ENCODE measurements at places on chromosomes 1 and 21. TPM values are rescaled to one million over a fixed set of nuclear protein-coding genes. Genes with fewer than 3 reads are reported as not detected.

DNA sequence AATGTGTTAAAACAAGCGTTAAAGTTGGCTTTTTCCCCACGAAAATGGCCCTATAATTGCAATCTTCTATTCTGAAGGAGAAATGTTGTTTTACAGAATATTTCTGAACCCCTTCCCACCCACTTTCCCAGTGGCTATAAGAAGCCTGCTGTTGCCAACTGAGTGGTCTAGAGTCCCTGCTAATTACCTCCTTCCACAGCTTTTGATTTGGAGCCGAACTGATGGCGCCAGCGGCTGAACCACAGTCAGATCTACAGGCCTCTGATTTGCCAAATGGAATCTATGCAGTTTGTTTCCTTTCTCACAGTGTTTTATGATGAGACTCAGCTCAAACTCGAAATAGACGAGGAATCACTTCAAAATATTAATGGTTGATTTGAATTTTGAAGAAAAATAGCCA is 76.0 kb upstream of the C1orf105 start:
- no peak overlapping the region for H3K4me3 ChIP-seq
- H3K27ac ChIP-seq = peak overlapping the region; percentile 51
- no peaks in the 10 kb centered on the region for H3K27me3 ChIP-seq
- H3K4me1 ChIP-seq = peaks cover 35% of the 10 kb centered on the region
- H3K36me3 ChIP-seq = no peaks in the 10 kb centered on the region
- no peak for DNase-seq

GRCh38 chr1:1351511-1352427 is 2.6 kb upstream of the DVL1 start:
- peaks cover 4% of the 10 kb centered on the region for H3K27me3 ChIP-seq
- DNase-seq = no peak
- no peaks in the 10 kb centered on the region for H3K36me3 ChIP-seq
- H3K27ac ChIP-seq = peak overlapping the region; percentile 53
- peaks cover 74% of the 10 kb centered on the region for H3K4me1 ChIP-seq

- no peak for DNase-seq
- H3K36me3 ChIP-seq = no peaks in the 10 kb centered on the region
- H3K27ac ChIP-seq = no peak overlapping the region
Measured at GRCh38 chr21:44800971-44801467, 601 bp downstream of the UBE2G2 start.

DNA sequence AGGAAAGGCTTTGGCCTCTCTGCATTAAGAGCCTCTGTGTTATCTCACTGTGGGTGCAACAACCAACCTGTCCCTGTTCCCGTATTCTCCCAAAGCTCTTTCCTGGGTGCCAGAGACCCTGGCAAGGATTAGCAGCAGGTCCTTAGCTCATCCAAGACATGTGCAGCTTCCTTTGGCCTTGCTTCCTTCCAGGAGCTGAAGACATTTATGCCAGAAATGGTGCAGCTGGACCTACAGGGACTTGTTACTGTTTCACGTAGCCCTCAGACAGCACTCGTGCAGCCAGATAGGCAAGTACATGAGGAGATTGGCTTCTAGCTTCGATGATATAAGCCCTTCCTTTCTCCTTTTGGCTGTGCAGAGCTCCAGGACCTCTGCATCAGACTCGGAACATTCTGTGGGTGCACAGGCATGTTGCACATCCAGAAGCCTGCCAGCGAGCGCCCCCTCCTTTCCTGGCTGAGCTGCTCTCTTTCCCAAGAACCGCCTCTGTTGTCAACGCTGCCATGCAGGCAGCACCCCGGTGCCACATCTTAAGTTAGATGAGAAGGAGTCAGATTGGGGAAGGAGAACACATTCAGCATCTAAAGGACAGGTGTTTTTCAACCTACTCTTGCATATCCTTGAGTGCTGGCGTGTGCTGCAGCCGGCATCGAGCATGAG is 284.5 kb upstream of the PLXNA2 start:
- peaks cover 3% of the 10 kb centered on the region for H3K27me3 ChIP-seq
- H3K4me3 ChIP-seq = no peak overlapping the region
- no peaks in the 10 kb centered on the region for H3K4me1 ChIP-seq
- H3K27ac ChIP-seq = no peak overlapping the region
- DNase-seq = no peak
- H3K36me3 ChIP-seq = no peaks in the 10 kb centered on the region

DNA sequence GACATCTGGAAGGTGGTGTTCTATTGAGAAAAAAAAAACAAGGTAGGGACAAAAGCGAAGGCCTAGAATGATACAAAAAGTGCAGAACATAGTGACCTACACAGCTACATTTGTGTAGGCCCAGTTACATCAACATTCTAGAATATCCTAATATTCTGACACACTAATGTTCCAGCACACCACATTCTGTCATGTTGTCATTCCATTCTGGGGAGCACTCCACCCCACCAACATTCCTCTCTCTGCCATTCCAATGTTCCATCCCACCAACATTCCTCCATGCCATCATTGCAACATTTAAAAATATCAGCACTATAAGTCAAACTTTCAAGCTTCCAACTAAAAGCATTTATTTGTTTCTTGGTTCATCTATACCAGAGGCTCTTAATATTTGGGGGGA is 28.5 kb downstream of the COA7 start:
- no peak overlapping the region for H3K4me3 ChIP-seq
- peaks cover 18% of the 10 kb centered on the region for H3K4me1 ChIP-seq
- no peaks in the 10 kb centered on the region for H3K36me3 ChIP-seq
- DNase-seq = no peak
- H3K27me3 ChIP-seq = no peaks in the 10 kb centered on the region

DNA sequence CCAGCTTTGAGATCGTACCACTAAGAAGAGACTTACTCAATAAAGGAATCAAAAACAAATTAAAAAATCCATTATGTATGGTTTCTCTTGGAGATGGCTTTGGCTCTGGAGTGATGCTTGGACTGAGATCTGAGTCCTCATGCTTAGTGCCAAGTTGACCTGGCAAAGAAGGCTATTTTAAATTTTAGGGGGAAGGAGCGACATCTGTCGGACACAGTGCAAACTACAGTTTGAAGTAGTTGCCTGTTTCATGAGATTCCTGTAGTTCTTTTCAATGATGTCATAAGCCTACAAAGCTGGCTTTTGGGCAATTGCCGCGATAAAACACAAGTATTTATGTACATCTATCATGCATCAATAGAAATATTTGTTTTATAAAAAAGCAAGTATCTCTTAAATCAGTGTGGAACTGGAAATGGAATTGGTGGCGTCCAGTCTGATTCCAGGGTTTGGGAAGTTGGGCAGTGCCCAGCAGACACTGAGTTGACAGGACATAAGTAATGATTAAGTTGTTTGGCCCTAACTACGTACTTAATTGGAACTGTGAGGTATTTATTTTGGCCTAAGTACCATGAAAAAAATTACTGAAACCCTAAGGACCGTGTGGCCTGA is 50.0 kb downstream of the TBCE start:
- no peaks in the 10 kb centered on the region for H3K27me3 ChIP-seq
- no peak for DNase-seq
- no peak overlapping the region for H3K27ac ChIP-seq
- peaks cover 5% of the 10 kb centered on the region for H3K36me3 ChIP-seq

DNA sequence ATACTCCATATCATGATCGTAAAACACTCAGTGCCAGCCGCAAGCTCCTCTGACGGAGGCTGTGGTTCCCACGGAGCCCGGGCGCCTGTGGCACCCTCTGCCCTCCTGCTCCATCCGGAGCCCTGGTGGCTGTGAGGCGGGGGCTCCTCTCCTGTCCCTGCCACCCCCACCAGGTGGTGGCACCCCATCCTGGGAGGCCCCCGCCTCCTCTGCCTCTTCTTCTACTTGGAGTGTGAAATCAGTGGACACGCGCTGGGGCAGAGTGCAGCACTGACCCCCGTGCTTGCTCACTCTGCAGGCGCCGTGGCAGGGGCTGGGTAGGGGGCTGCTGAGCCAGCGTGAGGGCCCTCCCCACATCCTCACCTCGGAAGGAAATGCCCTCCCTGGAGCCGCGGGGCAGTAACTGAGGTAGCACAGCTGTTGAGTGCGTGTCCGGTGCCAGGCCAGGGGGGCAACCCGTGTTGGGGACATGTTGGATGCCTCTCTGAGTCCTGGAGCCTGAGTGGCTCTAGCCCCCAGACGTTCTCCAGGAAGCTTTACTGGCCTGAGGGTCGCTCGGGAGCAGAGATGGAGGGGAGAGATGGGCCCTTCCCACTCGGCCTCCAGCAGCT is 58.7 kb upstream of the ABCG1 start:
- H3K27me3 ChIP-seq = no peaks in the 10 kb centered on the region
- no peaks in the 10 kb centered on the region for H3K36me3 ChIP-seq
- H3K4me3 ChIP-seq = no peak overlapping the region
- peak; percentile 72 for DNase-seq
- no peak overlapping the region for H3K27ac ChIP-seq
- peaks cover 4% of the 10 kb centered on the region for H3K4me1 ChIP-seq

- H3K36me3 ChIP-seq = no peaks in the 10 kb centered on the region
- no peaks in the 10 kb centered on the region for H3K27me3 ChIP-seq
- peak; percentile 27 for DNase-seq
- H3K4me1 ChIP-seq = peaks cover 27% of the 10 kb centered on the region
- no peak overlapping the region for H3K27ac ChIP-seq
Measured at GRCh38 chr1:200901796-200902444, 7.2 kb downstream of the INAVA start.

Gene PSMA5
- polyA plus RNA-seq = 63.9 TPM

Gene GJB4
- not detected for polyA plus RNA-seq

Gene CD247
- polyA plus RNA-seq = 16.0 TPM

Gene IL12RB2
- polyA plus RNA-seq = 0.64 TPM

Gene GJA9
- polyA plus RNA-seq = 0.06 TPM

Gene C1orf116
- not detected for polyA plus RNA-seq

Gene PTTG1IP
- polyA plus RNA-seq = 64.9 TPM
